ENCODE measurements at places on chromosomes 4 and X.

DNA sequence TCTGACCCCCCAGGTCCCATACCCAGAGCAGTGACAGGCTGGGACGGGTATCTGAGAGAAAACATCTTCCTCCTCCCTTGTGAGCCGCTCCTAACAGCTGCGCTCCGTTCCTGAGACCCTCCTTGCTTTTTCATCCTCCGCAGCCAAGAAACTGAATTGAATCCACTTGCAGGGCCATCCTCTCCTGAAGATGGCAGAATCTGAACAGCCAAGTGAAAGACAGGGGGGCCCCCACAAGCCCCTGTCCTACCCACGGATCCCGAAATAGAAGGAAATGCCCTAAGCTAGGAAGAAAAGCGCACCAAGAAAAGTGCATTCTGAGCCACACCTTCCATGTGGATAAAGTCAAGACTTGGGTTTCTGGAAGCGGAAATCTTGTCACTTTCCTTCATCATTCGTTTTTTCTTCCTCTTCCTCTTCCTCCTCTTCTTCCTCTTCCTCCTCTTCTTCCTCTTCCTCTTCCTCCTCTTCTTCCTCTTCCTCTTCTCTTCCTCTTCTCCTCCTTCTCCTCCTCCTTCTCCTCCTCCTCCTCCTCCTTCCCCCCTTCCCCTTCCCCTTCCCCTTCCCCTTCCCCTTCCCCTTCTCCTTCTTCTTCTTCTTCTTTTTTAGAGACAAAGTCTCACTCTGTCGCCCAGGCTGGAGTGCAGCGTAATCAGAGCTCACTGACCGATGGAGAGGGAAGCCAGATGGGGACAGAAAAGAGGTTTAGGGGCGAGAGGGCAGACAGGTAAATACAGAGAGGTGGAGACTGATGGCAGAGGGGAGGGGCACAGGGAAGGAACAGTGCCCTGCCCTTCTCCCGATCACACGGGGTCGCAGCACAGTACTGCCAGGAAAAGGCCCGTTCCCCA, 86.0 kb upstream of the WWC2 start:
- no peaks in the 10 kb centered on the region for H3K27me3 ChIP-seq
- no peaks in the 10 kb centered on the region for H3K4me1 ChIP-seq

GRCh38 chrX:113919387-113919786, 664.5 kb upstream of the HTR2C start:
- H3K36me3 ChIP-seq: no peaks in the 10 kb centered on the region
- no peak overlapping the region for H3K4me3 ChIP-seq
- no peak for DNase-seq

- H3K4me3 ChIP-seq: no peak overlapping the region
- no peaks in the 10 kb centered on the region for H3K27me3 ChIP-seq
- peaks cover 3% of the 10 kb centered on the region for H3K4me1 ChIP-seq
- H3K36me3 ChIP-seq: no peaks in the 10 kb centered on the region
Measured at GRCh38 chr4:152991398-152991797, 55.3 kb downstream of the FHDC1 start.

- no peak overlapping the region for H3K27ac ChIP-seq
- H3K36me3 ChIP-seq: no peaks in the 10 kb centered on the region
- H3K4me3 ChIP-seq: no peak overlapping the region
- H3K27me3 ChIP-seq: peaks cover 12% of the 10 kb centered on the region
Measured at GRCh38 chr4:1416948-1417260, 10.7 kb upstream of the NKX1-1 start.

- H3K4me1 ChIP-seq: no peaks in the 10 kb centered on the region
- H3K27me3 ChIP-seq: no peaks in the 10 kb centered on the region
- peaks cover 8% of the 10 kb centered on the region for H3K36me3 ChIP-seq
- H3K27ac ChIP-seq: no peak overlapping the region
- no peak overlapping the region for H3K4me3 ChIP-seq
- DNase-seq: no peak
Measured at GRCh38 chr4:94653095-94653649, 104.6 kb upstream of the BMPR1B start.

DNA sequence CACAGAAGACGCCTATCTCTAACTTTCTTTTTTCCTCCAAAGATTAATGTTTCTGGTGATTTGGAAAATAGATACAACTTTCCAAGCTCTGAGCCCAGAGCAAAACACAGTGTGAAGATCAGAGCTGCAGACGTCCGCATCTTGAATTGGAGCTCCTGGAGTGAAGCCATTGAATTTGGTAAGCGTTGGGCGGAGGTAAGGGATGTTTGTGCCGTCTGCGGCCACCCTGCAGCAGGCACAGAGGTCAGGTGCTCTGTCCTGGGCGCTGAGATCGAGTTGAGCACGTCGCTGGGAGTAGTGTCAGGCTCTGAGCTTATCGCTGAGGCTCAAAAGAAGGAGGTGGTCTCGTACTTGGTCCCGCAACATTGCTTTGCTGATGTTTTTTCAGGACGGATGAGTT, 31.8 kb downstream of the CSF2RA start:
- no peak for DNase-seq
- H3K4me1 ChIP-seq: no peaks in the 10 kb centered on the region
- H3K4me3 ChIP-seq: no peak overlapping the region

DNA sequence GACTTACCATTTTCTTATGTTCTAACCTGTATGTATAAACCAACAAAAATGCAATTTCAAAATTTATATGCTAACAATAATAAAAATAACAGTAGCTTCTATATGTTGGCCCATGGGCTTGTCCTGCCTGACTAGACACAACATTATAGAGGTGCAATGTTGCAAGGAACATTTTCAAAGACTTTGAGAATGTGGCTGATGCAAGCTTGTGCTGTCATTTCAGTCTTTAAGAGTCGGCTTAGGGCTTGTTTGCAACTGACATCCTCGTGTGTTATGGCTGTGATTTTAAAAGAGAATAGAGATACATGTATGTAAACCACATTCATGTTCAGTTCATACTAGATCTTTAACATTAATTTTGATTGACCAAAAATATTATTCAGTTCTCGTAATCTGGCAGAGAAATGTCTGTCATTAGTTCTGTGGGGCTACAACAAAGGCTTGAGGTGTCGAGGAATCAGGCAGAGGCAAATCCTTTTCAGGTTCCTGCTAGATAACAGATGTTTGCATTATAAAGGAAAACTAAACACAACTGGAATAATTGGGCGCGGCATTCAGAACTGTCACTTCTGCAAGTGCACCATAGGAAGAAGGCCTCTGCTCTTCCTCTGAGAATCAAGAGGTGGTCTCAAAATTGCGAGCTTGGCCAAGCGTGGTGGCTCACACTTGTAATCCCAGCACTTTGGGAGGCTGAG, 13.1 kb downstream of the TMSB4X start:
- H3K36me3 ChIP-seq: no peaks in the 10 kb centered on the region
- no peak for DNase-seq
- H3K27ac ChIP-seq: peak overlapping the region; percentile 48

GRCh38 chrX:5180135-5180741, 1048.4 kb downstream of the NLGN4X start:
- no peak overlapping the region for H3K4me3 ChIP-seq
- no peaks in the 10 kb centered on the region for H3K4me1 ChIP-seq
- no peaks in the 10 kb centered on the region for H3K27me3 ChIP-seq
- no peak for DNase-seq

GRCh38 chr4:185305979-185306442, 89.7 kb downstream of the LRP2BP start:
- H3K4me3 ChIP-seq: no peak overlapping the region
- no peaks in the 10 kb centered on the region for H3K36me3 ChIP-seq
- H3K27me3 ChIP-seq: no peaks in the 10 kb centered on the region
- H3K27ac ChIP-seq: no peak overlapping the region

DNA sequence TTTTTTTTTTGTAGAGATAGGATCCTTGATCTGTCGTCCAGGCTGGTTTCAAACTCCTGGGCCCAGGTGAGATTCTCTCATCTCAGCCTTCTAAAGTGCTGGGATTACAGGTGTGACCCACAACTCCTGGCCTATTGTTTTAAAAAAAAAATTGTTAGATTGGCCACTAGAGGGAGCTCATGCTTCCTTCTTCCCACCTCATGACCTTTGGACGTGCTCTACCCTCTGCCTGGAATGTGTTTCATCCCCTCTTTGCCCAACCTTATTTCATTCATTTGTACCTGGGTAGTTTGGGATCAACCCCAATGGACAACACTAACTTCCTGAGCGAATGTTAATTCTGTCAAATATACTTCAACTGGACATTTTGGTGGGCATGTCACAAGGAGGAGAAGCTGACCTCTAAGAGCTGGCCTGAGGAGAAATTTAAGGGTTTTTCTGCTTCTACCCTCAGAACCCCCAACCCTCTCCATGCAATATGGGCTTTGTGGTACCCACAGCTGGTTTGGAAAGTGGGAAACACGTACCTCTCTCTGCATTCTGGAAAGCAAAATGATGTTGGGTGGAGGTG, 6.4 kb downstream of the PPEF2 start:
- H3K36me3 ChIP-seq: no peaks in the 10 kb centered on the region
- H3K4me1 ChIP-seq: no peaks in the 10 kb centered on the region
- peak; percentile 27 for DNase-seq
- no peaks in the 10 kb centered on the region for H3K27me3 ChIP-seq
- H3K27ac ChIP-seq: no peak overlapping the region

DNA sequence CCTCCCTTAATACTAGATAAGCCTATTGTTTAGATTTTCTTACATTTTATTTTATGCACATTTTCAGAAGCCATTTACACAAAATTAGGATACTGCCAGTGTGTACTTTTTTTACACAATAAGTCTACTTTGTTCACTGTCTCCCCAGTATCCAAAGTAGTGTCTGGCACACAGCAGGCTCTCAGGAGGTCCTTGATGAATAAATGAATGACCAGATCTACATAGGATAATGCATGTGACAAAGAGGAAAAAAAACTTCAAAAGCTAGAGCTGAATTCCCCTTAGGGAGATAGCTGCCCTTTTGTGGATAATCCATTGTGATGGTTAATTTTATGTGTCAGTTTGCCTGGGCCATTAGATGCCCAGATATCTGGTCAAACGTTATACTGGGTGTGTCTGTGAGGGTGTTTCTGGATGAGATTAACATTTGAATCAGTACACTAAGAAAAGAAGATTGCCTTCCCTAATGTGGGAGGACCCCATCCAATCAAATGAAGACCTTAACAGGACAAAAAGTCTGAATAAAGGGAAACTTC, 61.6 kb downstream of the QDPR start:
- no peaks in the 10 kb centered on the region for H3K4me1 ChIP-seq
- H3K36me3 ChIP-seq: no peaks in the 10 kb centered on the region
- DNase-seq: no peak
- H3K4me3 ChIP-seq: no peak overlapping the region
- no peak overlapping the region for H3K27ac ChIP-seq

- no peaks in the 10 kb centered on the region for H3K27me3 ChIP-seq
- no peaks in the 10 kb centered on the region for H3K36me3 ChIP-seq
- H3K4me3 ChIP-seq: peak overlapping the region; percentile 62
- DNase-seq: peak; percentile 54
Measured at GRCh38 chr4:140252141-140252741, 98.3 kb upstream of the MAML3 start.

Measured in colonic mucosa (tissue), 4 donors.